RPMI8226 (cell line): ENCODE measurements at places on chromosomes 3 and 15.

DNA sequence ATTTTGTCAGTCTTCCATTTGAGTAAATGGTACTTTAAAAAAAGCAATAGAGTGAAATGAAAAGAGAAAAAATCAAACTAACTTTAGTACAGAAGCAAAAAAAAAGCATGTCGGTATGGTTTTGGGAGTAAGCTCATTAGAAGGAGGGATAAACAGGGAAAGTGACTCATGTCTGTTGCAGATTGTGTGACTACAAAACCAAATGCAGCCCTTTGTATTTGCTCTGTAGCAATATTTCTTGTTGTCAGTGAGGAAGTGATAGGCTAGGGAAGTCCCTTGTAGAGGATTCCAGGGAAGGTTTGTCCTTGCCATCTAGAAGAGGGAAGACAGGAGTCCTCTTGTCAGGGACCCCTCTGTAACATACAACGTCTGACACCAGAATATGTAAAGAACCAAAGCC, 150.5 kb upstream of the POU1F1 start:
- no peak for DNase-seq

DNA sequence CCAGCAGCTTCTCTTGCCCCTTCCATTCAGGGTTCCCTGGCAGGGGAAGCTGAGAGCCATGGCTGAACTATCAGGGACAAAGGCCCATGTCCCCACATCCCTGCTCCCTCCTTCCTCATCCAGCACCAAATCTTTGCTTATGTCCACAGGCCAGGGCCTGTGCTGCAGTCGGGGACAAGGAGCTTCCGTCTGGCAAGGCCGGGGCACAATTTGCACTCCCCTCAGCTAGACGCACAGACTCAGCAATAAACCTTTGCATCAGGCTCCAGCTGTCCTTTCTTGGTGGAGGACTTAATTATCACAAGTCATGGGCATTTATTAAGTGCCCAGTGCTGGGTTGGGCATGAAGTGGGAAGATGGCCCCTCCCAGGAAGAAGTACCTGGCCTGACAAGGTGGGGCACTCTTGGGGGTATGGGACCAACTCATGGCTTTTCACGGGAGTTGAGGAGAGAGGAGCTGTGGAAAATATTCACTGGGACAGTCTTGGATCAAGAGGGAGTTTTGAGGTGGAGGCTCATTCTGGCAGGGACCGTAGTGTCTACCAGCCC, 4.9 kb downstream of the GNAT1 start:
- DNase-seq: no peak

GRCh38 chr3:8651418-8652323, 7.1 kb upstream of the SSUH2 start:
- no peak for DNase-seq

- no peak for DNase-seq
Measured at GRCh38 chr3:67362686-67363085, 291.7 kb downstream of the SUCLG2 start.

- DNase-seq: no peak
Measured at GRCh38 chr3:64398476-64398875, 173.2 kb upstream of the PRICKLE2 start.

DNA sequence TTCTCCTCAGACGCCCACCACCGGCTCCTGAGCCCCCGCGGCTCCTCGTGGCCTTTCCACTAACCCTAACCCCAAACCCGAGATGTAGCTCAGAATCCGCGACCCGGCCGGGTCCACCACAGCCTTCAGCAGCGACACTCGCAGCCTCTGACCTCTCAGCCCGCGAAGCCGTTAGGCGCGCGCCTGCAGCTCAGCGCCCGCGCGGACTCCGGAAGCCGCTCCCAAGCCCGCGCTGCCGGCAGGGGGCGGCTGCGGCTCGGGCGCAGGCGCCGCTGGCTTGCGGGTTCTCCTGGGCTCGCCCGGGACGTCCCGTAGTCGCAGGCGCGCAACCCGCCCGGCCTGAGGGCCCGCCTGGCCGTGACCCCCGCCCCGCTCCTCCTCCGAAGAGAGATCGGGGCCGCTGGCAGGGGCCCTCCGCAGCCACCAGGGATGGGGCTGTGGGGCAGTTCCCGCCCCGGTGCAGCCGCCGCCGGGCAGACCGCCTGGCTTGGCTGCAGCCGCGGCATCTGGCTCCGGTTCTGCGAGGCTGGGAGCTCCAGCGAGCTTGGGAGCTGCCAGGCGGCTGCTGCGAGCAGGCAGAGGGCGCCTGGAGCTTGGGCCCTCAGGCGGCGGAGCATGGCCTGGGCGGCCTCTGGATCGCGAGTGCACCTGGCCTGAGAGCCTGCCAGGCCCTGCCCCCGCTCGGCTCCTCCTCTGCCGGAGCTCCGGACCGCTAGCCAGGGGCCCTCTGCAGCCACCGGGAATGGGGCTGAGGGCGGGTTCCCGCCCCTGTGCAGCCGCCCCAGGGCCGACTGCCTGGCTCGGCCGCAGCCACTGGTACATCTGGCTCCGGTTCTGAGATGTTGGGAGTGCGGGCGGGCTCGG, 120.7 kb downstream of the LMLN start:
- DNase-seq: peak; percentile 91

DNA sequence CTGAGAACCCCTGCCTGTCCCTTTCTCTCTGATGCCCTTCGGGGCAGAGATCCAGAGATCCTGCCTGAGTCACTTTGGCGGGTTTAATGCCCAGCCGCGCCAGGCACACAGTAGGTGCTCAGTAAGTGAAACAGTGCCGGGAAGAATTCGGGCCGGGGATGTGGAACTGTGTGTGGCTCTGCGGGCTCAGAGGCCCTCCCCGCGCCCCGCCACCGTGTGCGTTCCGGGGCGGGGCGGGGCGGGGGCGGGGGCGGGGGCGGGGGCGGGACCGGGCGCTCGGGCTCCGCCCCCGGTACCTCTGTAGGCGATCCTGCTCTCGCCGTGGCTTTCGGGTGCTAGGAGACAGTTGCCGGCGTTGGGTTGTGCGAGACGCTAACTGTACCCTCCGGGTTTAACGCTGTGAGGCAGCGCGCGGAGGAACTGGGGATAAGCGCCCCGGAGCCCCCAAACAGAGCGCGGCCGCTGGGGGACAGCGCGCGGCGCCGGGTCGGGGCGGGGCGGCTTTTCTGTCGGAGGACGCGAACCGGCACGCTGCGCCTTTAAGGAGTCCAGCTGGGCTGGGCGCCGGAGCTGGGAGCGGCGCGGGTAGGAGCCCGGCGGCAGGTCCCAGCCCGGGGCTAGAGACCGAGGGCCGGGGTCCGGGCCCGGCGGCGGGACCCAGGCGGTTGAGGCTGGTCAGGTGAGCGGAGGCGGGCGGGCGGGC, at the start of gene ABHD6:
Gene ABHD6, plus strand, starts transcription at position 555 of the 703 bp plus-strand sequence. CDS start 18,795 bp downstream, outside the sequence.
- peak; percentile 81 for DNase-seq

GRCh38 chr3:10889206-10889960, 73.4 kb downstream of the SLC6A11 start:
- no peak for DNase-seq

- DNase-seq: no peak
Measured at GRCh38 chr3:131403216-131403895, 21.8 kb downstream of the NUDT16 start.

DNA sequence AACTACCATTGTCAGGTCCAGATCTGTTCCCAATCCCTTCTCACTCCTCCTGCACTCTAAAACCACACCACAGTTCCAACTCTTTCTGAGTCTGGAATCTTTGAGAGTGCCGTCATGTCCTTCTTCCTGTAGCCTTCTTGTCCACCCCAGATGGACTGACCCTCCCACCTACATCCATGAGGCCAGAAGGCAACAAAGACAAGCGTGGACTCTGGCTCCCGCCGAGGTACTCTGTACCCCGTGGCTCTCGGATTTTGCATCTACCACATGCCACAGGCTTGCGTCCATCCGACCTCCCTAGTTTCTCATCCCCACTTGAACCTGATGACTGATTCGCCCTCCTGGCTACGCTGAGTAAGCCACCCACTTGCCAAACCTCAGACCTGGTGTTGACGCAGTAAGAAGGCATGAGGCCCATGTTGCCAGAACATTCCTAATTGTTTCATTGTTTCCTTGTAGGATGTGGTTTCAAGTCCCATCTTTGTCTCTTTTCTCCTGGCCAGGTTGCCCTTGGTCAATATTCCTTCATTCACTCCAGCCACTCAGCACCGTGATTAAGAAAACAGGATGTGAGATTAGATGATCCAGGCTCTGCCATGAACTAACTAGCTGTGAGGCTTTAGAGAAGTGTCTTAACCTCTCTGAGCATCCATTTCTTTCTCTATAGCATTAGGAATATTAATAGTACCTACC, 1.1 kb upstream of the ZBTB38 start:
- DNase-seq: peak; percentile 88

DNA sequence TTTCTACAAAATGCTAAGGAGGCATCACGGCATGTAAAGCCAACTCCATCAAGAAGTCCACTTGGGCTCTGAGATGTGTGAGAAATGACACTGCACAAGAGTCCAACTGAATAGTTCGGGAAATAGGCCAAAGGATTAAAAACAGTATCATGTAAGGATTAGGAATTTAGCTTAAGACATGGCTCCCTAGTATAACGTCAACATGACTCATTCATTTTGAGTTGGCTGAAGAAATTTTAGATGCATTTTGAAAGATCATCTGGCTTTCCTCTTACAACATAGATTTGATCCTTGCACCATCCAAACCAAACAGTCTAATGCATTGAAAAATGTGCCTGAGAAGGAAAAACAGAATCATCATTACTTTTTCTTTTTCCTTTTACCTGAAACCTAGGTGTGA, 109.3 kb upstream of the MME start:
- no peak for DNase-seq

DNA sequence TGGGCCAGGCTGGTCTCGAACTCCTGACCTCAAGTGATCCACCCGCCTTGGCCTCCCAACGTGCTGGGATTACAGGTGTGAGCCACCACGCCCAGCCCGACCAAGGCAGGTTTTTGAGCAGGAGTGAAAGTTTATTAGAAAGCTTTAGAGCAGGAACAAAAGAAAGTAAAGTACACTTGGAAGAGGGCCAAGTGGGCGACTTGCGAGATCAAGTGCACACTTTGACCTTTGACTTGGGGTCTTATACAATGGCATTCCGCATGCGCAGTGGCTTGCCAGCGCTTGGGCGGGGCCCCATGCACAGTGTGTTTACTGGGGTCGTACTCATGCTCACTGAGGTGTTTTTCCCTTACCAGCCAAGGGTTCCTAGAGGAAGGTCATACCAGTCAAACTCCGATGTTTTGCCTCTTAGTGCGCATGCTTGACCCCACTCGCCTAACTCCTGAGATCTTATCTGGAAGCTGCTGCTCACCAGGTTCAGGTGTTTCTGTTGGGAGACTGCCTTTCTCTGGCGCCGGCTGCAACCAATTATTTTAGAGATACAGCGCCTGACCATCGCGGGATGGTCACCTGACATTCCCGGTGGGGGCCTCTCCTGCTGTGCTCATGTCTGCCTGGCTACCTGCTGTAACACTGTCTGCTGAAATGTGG, 46.9 kb upstream of the FLNB start:
- no peak for DNase-seq

GRCh38 chr3:123813876-123814275, 70.3 kb downstream of the MYLK start:
- DNase-seq: no peak

- DNase-seq: no peak
Measured at GRCh38 chr3:106610362-106610959, 741.6 kb upstream of the CBLB start.

DNA sequence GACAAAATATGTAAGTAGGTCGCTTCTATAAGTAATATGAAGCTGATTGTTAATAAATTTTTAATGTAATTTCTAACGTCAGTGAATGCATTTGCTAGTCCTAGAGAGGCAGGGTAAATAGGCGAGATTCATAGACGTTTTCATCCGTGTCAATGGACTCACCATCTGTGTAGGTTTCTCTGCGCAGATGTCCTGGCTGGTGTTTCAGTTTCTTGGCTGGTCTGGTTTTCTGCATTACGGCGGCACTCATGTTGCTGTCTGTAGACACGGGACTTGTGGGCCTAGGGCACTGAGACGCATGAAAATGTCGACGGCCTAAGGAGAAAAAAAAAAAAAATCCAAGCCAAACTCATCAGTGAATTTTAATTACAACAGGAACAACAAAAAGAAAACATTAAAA, 1153.3 kb downstream of the ROBO1 start:
- DNase-seq: no peak

- no peak for DNase-seq
Measured at GRCh38 chr3:47855461-47856383, 52.8 kb downstream of the DHX30 start.

DNA sequence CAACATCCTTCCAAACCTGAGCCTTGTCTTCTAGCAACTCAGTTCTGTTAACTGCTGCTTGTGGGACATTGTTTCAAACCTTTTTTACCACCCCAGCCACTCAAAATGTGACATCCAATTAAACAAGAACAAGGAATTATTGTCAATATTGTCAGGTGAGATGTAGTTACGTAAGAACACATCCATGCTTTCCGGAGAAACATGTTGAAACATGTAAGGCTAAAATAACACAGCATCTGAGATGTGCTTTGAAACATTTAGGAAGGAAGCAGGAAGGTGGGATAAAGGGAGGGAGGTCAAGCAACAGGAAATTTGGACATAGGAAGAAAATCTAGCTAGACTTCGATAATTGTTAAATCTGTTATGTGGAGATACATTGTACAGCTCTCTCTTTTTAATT, 50.9 kb upstream of the PRICKLE2 start:
- no peak for DNase-seq

DNA sequence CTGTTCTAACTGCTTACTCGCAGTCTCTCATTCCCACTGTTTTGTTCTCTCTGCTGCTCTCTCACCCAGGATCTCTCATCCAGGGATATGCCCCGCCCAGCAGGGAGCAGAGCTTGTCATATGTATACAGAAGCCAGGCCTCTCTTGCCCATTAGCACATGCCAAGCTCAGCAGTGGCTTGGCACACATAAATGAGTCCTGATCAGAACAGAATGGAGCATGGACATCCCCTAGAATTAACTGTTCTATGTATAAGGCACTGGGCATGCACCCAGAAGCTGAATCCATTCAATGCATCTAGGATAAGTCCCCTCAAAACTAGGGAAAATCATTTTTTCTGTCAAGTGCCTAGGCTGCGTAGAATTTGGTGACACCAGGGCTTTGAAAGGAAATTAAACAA, 61.6 kb downstream of the IGSF11 start:
- no peak for DNase-seq

DNA sequence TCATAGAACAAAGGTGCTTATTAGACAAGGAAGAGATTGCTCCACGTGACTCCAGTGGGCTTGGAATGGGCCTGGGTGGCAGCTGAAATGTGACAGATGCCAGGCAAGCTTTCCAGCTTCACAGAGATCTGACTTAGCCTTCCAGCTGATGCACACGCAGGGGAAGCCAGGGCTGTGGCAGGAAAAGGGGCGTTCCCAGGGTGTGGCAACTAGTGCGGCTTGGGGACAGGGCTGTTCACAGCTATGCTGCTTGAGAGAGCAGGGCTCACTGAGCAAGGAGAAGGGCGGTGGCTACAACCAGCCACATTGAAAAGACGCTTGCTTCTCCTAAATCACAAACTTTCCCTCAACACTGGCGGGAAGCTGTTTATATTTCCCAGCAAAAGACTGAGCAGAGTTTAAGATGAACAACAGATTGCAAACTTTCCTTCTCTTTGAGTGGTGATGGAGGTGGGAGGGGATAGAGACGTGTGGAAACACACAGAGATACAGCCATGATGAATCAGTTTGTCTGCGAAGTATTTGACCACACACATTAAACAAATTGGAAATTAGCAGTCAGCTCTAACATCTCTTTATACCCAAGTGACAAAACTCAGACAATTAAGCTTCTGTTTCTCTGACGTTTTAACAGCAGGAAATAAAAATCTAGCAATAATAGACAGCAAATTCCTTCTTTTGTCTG, 127.5 kb downstream of the BDH1 start:
- DNase-seq: peak; percentile 55
